ENCODE measurements at places on chromosomes 2 and 18.

GRCh38 chr2:109623923-109624322 is 9.8 kb downstream of the SOWAHC start:
- DNase-seq, result no peak

DNA sequence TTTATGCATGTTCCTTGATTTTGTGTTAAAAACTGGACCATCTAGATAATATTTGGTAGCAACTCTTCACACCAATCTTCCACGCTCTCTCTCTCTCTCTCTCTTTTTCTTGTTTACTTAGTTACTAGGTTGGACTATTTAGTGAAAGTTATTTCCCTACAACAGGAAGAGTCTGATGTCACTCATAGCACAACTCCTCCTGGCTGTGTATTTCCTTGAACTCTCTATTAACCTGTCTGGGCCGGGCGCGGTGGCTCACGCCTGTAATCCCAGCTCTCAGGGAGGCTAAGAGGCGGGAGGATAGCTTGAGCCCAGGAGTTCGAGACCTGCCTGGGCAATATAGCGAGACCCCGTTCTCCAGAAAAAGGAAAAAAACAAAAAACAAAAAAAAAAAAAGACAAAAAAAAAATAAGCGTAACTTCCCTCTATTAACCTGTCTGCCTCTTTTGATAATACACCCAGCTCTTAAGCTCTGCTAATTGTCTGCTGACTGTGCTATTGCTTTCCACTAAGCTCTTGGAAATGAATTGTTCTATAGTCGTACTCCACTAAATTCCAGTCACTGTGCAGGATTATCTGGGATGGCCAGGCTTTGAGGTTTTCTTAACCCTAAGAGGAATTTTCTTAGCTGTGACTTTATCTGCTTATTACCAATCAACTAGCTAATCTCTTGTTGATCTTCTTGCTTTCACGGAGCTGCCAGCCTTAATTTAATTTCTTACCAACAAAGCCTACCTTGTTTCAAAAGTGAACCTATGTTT is 18.1 kb upstream of the CDH19 start:
- DNase-seq, result no peak

DNA sequence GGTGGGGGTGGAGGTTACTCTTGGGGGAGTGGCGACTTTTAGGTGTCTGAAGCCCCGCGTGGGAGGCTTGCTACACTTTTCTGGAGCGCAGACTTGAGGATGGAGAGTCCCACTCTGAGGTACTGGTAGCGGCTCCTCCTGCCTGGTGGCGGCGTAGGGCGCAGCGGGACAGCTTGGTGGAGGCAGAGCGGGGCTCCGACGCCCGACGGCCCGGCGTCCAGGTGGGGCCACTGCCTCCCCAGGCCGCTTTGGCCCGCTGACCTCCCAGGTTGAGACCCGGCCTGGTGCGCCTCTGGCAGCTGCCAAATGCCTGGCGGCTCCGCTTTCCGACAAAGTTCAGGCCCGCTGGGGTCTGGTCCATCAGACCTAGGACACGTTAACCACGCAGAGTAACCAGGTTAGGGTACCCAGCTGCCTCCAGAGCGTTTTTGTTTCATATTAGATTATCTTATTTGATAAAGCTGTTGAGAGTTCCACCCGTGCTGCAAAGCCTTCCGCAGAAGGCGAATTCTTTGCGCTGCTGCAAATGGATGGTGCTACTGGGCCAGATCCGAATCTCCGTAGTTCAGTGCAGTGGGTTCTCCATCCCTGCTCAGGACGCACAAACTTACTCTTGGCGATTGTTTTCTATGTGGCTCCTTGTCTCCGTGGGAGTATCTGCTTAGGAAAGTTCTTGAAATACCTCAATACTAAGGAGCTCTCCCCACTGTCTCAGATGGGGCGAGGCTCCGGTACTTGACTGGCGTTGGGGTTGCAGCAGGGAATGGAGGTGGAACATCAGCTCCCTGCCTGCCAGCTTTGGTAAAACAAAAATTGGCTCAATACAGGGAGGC is 405.9 kb downstream of the XIRP2 start:
- DNase-seq, result peak; percentile 43

GRCh38 chr2:232354069-232354468 is 24.5 kb upstream of the ALPP start:
- no peak for DNase-seq

DNA sequence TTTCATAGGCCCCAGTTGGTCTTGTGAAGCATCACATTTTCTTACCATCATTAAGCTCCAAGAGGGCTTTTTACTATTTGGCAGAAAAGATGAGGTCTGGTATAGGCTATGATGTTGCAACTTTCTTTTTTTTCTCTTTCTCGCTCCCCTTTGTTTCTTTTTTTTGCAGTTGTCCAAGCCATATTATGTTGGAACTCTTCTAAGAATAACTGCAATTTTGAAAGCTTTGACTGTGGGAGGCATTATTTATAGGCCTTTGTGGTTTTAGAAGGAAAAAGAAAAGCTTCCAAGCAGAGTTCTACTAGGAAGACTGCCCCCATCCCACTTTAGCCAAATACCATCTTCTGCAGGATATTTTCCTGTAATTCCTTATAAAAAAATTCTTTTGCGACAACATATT is 571.6 kb downstream of the ARHGAP15 start:
- DNase-seq, result no peak

GRCh38 chr2:46297546-46298271 is 502 bp downstream of the EPAS1 start:
- DNase-seq, result peak; percentile 72

- DNase-seq, result no peak
Measured at GRCh38 chr18:44716697-44717163, 36.0 kb downstream of the SETBP1 start.

GRCh38 chr18:79200546-79201268 is 131.5 kb downstream of the ATP9B start:
- DNase-seq, result no peak

DNA sequence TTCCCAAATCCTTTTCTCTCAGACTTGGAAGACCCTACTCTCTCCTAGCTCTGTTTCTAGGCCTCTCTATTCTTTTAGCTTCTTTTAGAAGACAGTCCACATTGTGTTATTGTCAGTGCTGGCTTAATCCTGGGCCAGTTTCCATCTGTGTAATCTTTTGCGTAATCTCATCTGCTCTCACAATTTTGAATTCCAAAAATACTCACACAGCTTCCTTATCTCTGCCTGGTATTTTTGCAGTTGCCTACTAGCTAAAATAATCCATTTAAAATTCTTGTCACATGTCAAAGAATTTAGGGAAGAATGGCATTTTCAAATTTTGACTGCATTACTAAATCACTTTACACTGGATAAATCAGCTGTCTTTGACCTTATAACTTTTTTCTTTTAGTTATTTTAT is 200.6 kb upstream of the MEX3C start:
- no peak for DNase-seq

DNA sequence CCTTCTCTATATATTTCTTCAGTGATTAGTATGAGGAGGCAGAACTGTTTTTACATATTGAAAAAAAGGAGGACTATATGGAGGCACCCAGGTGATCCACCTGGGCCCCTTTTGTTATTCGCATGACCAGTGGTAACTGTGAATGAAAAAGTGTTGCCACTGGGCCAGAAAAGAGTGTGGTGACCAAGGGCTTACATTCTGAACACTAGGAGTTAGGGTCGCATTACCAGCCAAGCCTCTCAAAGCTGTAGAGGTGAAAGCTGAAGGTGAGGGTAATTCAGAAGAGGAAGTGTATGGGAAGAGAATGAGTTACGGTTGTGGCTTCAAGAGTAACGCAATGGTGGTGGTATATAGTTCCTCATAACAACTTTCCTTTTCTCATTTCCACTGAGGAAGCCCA is 487.6 kb downstream of the TMEM182 start:
- DNase-seq, result no peak

GRCh38 chr2:224803930-224804329 is 87.8 kb upstream of the CCDC195 start:
- DNase-seq, result no peak

GRCh38 chr2:29923110-29923721 is 1.8 kb upstream of the ALK start:
- DNase-seq, result peak; percentile 69

- no peak for DNase-seq
Measured at GRCh38 chr2:225937625-225938187, 538.2 kb downstream of the NYAP2 start.

DNA sequence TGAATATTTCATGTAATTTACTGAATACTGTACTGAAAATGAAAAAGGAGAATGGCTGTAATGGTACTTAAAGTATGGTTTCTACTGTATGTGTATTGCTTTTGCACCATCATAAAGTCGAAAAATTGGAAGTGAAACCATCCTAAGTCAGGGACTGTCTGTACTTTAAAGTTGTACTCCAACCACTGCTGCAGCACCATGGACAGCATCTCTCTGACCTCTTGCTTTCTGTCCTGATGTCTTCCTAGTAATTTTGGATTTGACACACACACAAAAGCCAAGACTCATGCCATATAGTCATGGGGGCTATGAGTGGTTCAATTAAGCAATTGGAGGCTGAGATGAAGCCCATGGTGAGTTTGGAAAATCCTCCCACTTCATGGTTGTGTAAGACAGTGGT is 256.3 kb upstream of the PKDCC start:
- no peak for DNase-seq

GRCh38 chr18:45793264-45793965 is 32.1 kb upstream of the SIGLEC15 start:
- no peak for DNase-seq

DNA sequence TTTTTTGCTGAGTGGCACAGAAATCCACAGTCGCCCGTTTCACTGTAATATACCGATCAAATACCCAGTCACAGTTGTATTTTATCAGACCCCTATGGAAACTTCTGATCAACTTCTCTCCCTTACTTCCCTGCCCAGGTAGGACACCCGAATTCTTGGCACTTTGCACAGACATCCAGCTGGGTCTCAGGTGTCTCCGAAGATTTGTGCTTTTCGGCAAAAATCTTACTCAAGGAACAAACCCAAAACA is 596 bp downstream of the MREG start:
- DNase-seq, result no peak

DNA sequence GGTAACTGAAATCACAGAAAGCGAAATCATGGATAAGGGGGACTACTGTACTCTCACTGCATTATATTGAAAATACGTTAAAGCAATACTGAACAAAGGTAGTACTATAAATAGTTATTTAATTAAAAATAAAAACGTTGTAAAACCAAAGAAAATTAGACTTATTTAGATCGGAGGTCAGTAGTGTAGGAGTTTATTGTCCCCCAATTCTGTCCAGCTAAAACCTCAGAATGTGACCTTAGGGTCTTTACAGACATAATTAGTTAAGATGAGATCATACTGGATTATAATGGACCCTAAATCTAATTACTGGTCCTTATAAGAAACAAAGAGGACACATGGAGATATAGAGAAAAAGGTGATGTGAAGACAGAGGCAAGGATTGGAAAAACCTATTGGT is 95.3 kb downstream of the PHLPP1 start:
- DNase-seq, result no peak

DNA sequence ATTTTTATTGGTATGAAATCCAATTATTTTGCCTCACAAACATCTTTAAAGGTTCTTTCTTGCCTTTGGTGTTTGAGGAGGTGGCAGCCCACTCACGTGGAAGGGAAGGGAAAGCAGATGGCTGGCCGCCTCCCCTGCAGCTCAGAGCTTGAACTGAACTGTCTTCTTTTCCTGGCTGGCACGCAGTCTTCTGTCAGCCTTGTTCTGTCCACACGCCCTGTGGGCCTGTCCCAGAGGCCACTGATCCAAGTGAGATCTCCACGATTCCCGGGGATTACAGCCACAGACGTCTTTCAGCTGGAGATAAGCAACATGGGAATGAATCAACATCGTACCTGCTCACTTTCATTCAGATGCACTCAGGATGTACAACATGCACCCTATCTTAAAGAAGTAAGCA is 73.3 kb downstream of the TMEM18 start:
- DNase-seq, result no peak

GRCh38 chr2:102074152-102074783 is 68.3 kb upstream of the IL1R1 start:
- no peak for DNase-seq

DNA sequence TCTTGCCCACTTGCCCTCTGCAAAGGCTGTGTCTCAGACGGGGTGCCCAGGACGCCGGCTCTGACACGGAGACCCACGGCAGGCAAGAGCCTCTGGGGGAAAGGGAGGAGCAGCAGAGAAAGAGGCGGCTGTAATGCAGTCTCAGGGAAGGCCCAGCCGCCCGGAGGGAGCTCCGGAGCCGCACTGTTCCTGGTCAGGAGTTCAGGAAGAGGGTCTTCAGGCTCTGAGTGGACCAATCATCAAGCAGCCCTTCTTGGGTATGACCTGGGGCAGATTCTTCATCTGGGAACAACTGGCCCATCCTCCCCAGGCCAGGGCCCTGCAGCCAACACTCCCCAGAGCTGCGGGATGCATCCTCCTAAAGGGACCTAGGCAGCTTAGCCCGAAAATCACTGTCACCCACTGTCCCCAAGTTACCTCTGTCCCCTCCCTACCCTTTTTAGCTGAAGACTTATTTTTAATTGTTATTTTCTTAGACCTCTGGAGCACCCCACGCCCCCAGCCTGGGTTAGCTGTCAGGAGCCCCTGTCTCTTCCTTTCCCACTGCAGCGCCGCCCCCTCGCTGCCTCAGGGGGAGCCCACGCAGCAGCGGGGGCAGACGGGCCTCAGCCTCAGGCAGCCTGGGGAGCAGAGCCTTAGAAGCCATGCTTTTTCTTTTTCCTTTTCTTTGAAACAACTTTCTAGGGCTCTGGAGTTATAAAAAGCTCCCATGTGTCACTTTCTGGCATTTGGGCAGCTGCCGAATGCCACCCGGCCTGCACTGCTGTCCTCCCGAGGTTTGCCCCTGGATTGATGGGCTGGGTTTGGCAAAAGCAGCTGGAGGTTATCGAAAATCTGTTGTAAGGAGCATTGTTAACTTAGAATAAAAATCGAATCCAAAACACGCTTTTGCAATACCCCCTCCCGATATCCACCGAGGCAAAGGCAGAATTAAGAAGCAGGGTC is 644 bp upstream of the NEU2 start:
- DNase-seq, result no peak

DNA sequence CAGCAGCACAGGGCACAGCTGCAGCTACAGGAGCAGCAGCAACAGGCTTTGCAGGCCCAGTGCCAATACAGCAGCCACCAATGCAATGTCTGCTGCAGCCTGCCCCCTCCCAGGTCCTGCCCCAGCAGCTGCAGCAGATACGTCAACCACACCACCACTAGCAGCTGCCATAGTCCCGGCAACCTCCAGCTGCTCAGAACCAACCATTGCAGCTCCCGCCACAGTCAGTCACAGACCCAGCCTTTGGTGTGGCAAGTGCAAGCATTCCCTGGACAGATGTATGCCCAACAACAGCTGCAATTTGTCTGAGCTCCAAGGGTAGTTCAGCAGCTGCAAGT is 53.3 kb upstream of the TUBA3E start:
- no peak for DNase-seq

Data from HuH-7 (cell line).